ENCODE measurements at places on chromosomes 2 and 18.

- DNase-seq, result no peak
Measured at GRCh38 chr2:177362499-177362898, 30.1 kb upstream of the AGPS start.

DNA sequence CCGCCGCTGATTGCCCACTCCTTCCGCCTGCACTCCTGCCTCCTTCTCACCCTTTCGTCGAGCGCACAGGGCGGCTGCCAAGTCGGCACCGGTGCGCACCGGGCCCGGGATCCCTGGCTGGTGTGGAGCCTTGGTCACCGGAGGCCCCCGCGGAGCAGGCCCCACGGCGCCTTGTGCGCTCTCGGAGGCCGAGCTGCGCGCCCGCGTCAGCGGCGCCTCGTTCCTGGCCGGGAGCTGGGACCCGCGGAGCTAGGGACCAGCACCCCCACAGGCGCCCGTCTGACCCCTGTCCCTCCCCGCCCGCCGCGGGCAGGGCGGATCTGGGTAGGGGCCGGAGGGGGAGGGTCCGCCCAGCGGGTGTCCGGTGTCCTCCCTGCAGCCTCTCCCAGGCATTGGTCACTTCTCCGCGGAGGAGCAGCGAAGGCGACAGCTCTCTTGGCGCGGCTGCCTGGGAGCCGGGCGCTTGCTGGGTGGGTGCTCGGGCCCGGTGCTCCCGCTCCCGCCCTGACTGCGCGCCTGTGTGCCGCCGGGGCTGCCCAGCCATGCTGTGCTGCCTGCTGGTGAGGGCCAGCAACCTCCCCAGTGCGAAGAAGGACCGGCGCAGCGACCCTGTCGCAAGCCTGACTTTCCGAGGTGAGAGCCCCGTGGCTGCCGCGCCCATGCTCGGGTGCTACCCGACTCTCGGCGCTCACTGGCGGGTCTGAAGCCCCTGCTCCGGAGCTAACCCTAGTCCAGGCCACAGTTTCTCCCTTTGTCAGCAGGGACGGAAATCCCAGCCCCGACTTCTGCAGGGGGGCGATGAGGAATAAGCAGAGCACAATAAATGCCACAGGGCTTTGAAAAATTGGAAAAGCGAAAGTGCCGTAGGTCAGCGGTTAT, 13.2 kb downstream of the DYSF start:
- DNase-seq, result peak; percentile 24

DNA sequence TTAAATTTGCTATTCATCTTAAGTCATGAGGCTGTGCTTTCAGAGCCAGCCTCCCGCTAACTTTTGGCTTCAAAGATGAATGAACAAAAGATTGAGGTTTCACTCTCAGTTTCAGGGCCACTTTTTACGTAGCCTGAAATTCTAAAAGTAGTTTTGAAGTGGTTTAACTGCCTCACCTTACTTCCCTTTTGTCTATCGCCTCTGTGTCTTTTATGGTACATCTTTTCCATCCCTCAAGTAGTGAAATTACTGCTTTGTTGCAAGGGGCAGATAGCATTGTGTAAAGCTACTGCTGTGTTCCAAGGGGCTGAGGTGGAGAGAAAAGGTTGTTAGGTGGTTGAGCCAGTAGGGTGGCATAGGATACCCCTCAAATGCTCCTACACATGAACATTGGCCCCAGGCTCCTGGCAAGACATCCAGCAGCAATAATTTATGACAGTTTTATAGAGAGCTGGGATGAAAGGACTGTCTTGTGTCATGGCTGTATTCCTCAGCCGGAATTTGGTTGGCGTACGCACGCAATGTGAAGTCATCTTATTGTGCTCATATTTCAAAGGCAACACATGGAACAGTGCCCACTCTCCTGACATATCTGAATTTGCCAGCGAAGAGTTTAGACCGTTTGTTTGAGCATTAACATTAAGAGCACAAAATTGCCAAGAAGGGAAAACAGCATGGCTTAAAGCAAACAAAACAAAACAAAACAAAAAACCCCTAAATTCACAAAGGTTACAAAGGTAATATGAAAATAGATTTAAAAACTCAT, 32.2 kb downstream of the QPCT start:
- peak; percentile 94 for DNase-seq

- no peak for DNase-seq
Measured at GRCh38 chr2:226087505-226088365, 688.2 kb downstream of the NYAP2 start.

- DNase-seq, result no peak
Measured at GRCh38 chr2:106551417-106552130, 64.4 kb downstream of the CD8B2 start.

DNA sequence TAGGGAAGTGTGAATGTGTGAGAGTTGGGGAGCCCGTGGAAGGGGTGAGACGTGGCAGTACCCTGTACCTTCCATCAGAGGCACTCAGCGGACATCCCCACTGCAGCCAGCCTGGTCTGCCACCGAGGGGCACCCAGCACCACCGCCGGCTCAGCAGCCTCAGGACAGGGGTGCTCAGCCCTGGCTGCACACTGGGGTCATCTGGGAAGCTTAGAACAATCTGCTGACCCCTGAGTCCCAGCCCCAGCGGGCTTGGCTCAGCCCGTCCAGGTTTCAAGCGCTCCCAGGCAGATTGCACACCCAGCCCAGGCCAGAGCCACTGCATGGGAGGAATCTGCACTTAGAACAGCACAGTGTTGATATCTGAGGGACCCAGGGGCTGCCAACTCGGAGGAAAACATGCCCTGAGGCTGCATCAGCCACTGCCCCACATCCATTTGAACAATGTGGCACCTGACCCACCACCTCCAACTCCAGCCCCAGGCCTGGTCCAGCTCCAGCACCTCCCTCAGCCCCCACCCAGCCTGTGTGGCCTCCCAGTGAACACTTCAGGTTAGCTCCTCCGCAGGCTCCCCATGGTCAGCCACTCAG, 147.1 kb upstream of the OTOS start:
- DNase-seq, result no peak

All from NCI-H460 (cell line).